Lung microvascular endothelial cell (primary cell): ENCODE measurements at places on chromosomes 7 and 10. TPM values are rescaled to one million over a fixed set of nuclear protein-coding genes. Genes with fewer than 3 reads are reported as not detected.

SCIN gene
- total RNA-seq: not detected in 2 replicates

SPDYE8 gene
- not detected in 2 replicates for total RNA-seq

SUGCT gene
- total RNA-seq: 0.79 and 0.87 TPM in 2 replicates

OGDHL gene
- 0.20 and 0.22 TPM in 2 replicates for total RNA-seq

PRKCQ gene
- total RNA-seq: 0.44 and 0.60 TPM in 2 replicates

SFXN3 gene
- 46.4 and 56.0 TPM in 2 replicates for total RNA-seq

FAM25A gene
- not detected in 2 replicates for total RNA-seq

ACHE gene
- total RNA-seq: 1.7 and 3.4 TPM in 2 replicates

ZNF282 gene
- 20.9 and 21.4 TPM in 2 replicates for total RNA-seq

ARHGAP22 gene
- total RNA-seq: 1.4 and 7.0 TPM in 2 replicates

EIF3B gene
- total RNA-seq: 141 and 143 TPM in 2 replicates

CALML5 gene
- not detected in 2 replicates for total RNA-seq

MDFIC gene
- total RNA-seq: 24.0 and 104 TPM in 2 replicates

CHRM2 gene
- total RNA-seq: not detected in 2 replicates

SPRN gene
- total RNA-seq: under 0.01 TPM in 1 of 2 replicates, not detected in the other

OR2A7 gene
- not detected in 2 replicates for total RNA-seq

CRYGN gene
- total RNA-seq: not detected in 2 replicates

IGFBP3 gene
- total RNA-seq: 1.5 and 2.4 TPM in 2 replicates
